ENCODE measurements at places on chromosomes 4 and X.

GRCh38 chr4:140170299-140170698, 16.3 kb upstream of the MAML3 start:
- no peak for DNase-seq

DNA sequence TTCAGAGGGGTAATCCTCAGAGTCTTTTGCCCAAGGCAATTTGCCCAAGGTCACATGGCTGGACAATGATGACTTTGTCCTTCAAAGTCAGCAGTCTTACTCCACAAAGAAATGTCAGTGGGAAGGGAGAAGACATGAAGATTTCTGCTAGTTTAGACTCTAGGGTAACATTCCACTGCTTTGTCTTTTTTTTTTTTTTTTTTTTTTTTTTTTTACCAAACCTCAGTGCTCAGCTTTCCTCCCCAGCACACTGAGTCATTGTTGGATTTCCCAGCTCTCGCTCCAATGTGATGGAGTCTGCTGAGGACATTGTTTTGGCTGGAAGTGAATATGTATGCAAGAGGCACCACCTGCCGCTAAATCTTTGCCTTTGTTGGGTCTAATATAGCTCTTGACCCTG, 7.2 kb upstream of the C1QTNF7 start:
- DNase-seq = no peak

DNA sequence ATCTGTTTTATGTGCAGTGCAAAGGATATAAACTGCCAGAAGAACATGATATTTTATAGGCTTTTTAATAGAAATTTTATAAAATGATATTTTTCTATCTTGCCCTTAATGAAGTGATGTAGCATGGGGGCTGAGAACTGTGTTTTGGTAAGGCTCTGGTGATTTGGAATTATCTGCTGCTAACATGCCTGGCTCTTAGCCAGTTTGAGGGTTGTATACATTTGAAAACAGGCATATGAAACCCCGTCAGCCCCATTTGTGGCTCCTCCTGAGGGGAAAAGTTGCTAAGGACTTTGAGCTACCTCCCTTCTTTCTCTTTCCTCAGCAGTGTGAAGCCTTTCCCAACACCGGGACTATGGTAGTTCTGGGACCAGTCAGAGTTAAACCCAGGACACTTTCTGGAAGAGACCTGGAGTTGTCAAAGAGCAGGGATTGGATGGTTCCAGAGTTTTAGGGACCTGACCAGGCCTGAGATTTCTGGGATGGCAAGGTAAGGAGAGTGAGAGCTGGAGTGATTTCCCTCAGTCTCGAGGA, 4.7 kb downstream of the SFRP2 start:
- DNase-seq = no peak

DNA sequence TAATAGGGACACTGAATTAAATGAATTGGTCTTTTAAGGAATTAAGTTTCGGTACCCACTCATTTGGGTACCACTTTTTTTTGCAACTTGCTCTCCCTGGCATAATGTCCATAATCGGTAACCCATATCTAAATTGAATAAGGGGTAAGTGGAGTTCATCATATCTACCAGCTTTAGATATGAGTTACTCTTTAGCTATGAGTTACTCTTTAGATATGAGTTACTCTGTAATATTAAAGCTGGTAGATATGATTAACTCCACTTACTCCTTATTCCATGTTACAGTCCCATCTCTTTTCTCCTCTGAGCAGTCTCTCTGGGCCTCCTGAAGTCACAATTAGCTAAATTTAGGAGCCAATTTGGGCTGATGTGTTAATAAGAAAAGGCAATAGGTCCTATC, 85.7 kb downstream of the TEX13C start:
- DNase-seq = no peak

GRCh38 chrX:101659601-101660063, at the start of gene ARMCX2:
ARMCX2 (minus strand) TSS chrX:101659850; CDS start chrX:101657588, 2,262 bp downstream.
- DNase-seq = no peak

DNA sequence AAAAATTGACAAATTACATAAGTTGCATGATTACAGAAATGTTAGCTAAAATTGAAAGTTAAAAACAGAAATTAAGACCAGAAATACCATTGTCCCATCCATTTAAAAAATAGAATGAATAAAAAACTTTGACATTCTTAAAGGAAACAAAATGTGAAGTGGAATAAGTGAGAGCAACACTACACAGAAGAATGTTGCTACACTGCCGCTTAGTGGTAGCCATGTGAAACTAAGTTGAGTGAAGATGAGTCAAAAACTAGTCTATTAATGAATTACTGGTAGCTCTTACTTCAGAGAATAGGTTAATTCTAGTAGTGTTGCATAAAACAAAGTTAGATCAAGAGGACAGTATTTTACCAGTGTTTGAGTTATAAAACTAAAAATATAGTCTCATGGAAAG, 571.0 kb upstream of the KLHL4 start:
- peak; percentile 38 for DNase-seq

GRCh38 chrX:46376246-46376885, 168.9 kb downstream of the ZNF674 start:
- peak; percentile 62 for DNase-seq

- no peak for DNase-seq
Observed at GRCh38 chr4:13470379-13470778, 13.8 kb downstream of the RAB28 start.

GRCh38 chrX:154597221-154597620, 12.3 kb downstream of the CTAG1A start:
- no peak for DNase-seq

- DNase-seq = peak; percentile 87
Observed at GRCh38 chrX:48897157-48897624, 377 bp downstream of the TIMM17B start.

DNA sequence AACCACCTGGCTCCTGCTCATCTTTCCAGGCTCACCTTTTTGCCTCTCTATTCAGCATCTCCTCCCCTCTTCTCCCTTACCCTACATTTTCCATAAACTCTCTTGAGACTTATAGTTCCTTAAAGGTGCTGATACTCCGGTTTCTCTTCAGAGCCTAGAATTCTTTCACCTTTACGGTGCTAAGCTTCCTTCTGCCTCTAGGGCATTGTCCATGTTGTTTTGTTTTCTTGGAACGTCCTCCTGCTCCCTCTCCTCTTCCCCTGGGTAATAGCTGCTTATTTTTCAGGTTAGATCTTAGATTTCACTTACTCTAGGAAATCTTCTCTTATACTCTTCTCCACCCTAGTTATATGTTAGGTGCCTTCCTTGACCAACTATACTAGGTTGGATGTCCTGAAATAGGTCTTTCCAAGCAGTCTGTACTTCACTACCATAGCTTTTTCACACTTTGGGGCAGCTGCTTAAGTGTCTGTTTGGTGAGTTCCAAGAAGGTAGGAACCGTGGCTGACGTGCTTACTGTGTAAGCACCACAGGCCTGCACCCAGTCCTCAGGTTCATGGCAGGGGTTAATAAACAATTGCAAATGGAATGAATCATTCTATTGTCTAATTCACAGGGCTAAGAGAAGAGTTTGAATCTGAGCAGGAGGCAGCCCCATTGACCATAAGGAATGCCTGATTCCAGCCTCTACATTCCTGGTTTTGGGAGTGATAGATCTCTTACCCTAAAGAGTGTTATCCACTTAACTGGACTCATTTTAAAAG, 227.5 kb downstream of the MGST2 start:
- DNase-seq = no peak

DNA sequence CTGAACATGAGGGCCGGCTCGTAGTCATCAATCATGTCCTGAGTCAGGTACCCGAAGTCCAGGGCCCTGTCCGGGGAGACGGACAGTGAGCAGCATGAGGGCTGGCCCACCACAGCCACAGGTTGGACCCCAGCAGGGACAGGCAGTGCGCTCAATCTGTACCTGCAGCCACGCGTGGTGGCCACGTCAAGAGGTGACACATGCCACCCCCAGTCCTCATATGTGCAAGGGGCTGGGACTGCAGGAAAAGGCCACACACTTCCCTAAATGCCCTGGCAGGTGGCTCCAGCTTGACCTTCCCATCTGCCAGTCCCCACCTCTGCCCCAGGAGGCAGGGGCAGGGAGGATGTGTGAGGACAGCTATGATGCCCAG, 73.8 kb upstream of the MXD4 start:
- no peak for DNase-seq

DNA sequence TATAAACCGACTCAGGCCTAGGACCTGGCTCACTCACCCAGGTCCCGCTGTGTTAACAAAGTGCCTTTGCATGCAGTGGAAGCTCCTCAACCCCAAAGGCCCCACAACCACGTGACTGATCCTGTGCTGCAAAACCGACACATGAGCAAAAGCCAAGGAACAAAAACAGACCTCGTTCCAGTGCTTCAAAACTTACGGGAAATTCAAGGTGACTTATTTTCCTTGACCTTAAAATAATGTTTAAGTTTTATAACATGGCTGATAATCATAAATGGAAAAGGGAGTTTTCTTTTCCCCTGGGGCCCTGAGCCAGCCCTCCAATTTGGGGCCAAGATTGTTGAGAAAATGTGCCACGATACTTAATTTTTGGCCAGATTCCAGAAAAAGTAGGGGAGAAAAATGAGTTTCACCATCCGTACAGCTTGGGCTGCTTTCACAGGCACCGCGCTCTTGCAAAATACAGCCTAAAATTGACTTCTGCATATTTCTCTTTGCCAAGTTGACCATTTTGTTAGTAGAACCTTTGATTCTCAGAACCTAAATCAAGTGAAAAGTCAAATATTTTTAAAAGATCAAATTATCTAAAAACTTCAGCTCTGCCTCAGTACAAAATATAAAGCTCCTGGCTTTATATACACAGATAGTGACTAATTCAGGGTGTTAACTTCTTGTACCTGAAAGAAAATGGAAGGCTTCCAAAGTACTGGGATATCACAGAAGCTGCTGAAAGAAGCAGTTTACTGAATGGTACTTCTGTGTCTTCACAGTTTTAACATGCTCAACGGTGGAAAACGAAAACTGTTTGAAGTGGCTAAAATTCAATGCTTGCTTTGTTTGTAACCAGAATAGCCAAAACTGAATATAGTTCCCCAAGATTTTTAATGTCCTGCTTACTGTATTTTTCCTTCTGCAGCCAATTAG, 93.8 kb downstream of the APBB2 start:
- no peak for DNase-seq

GRCh38 chrX:123773258-123773988, 40.6 kb upstream of the THOC2 start:
- DNase-seq = no peak

DNA sequence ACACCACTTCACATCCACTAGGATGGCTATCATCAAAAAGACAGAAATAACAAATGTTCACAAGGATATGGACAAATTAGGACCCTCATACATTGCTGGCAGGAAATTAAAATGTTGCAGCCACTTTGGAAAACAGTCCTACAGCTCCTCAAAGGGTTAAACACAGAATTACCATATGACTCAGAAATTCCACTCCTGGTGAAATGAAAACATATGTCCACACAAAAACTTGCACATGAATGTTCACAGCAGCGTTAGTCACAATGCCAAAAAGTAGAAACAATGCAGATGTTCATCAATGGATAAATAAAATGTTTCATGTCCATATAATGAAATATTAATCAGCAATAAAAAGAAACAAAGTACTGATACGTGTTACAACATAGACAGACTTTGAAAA, 15.1 kb downstream of the S100G start:
- no peak for DNase-seq

DNA sequence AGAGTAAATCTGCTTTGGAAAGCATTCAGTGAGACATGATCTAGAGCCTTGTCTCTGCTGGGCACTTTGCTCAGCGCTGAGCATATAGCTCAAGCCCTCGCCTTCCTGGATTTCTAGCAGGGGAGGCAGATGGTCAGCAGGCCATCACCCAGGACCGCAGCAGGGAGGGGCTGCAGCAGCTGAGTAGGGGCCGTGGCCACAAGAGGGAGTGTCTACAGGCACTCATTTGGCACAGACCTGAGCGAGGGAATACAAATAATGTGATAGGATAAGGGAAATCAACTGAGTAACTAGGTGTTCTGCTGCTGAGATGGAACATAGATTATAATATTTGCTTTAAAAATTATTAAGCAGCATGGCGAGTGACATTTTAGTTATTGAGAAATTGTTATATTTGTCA, 30.2 kb downstream of the OFD1 start:
- DNase-seq = no peak

DNA sequence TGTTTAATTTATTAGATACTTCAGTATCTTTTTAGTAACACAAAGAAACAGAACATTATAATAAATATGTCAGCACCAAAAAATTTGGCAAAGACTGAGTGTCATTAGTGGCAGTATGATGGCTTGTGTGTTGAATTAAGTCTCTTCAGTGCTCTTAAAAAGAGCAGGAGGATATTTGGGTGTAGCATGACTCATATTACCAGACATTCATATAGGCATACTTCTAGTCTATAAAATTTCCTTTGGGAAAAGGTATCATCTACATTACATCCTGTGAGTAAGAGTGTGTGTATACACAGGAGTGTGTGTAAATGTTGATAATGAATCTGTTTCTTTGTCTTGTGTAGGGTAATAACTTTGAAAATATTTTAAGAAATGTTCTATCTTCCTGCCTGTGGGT, 135.7 kb downstream of the CNKSR2 start:
- DNase-seq = no peak

- DNase-seq = no peak
Observed at GRCh38 chrX:65821721-65822496, 154.5 kb downstream of the MSN start.

DNA sequence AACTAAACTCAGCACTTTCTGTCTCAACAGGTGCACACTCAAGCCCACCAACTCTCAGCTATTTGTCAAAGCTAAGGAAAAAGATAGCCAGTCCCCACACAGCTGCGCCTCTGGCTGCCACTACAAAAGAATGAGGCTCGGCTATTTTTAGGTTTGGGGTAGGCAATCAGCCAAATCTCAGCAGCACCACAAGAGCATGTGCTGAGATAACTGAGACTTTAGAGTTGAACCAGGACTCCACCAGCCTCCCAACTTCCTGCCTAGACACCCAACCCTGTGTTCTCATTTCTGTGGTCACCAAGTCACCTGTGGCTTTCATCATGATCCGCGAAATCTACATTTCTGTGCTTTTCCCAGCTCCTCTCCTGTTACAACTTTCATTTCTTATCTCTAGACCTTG, 28.0 kb downstream of the DMD start:
- DNase-seq = no peak

DNA sequence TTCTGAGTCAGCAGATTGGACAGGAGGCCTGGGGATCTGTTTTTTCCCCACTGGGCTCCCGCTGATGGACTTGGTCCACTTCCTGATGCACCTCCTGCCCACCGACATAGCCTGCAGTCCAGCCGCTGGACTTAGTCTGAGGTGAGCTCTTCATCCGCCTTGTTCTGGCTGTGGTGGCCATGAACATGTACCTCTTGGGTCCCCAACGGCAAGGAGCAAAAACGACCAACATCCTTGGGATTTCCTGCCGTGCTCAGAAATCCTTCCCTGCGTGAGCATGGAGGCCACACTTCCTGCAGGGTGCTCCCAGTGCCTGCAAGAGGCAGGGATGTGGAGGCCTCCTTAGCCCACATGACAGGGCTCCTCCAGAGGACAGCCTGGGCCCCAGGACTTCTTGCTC, 76.8 kb downstream of the CRMP1 start:
- no peak for DNase-seq

DNA sequence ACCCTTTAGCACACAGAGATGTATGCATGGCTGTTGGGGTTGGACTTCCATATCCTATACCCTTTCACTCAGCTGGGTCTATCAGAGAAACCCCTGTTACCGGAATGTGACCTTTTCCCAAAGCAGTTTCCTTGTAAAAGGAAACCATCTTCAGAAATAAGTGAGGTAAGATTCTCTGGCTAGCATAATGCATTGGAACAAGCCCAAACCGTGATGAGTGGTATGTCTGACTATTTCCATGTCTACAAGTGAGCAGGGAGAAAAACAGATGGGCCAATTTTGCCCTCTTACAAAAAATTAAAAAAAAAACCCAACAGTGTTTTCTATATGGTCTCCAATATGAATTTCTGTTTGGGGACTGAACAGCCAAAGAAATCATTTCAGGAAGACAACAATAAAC, 283.9 kb downstream of the SMARCA1 start:
- no peak for DNase-seq

GRCh38 chr4:172653676-172654075, 514.9 kb upstream of the GALNT7 start:
- DNase-seq = no peak

All from NB4 (cell line).